NCI-H1092 (cell line): ENCODE measurements at places on chromosomes 3 and 15.

GRCh38 chr3:130900959-130901358 lies 7.1 kb downstream of the ATP2C1 start:
- DNase-seq = no peak

DNA sequence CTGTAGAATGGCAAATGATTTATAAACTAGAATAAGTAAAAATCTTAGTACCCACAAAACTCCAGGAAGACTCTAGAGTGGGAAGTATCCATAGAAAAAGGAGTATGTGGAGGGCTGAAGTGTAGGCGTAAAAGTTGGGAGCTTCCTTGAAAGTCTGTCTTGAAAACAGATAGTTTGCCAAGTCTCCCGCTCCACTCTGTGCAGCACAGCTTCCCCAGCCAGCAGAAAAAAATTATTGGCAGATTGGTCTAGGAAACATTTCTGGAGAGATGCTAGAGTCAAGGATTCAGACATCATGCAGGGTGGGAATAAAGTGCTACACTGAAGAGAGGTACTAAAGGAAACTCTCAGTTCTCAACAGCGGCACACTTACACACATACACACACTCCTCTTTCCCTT lies 53.4 kb upstream of the CD200R1L start:
- no peak for DNase-seq

- DNase-seq = no peak
Measured at GRCh38 chr3:71805199-71805598, 20.3 kb upstream of the PROK2 start.

GRCh38 chr3:106482451-106482850 lies 613.6 kb upstream of the CBLB start:
- DNase-seq = no peak

DNA sequence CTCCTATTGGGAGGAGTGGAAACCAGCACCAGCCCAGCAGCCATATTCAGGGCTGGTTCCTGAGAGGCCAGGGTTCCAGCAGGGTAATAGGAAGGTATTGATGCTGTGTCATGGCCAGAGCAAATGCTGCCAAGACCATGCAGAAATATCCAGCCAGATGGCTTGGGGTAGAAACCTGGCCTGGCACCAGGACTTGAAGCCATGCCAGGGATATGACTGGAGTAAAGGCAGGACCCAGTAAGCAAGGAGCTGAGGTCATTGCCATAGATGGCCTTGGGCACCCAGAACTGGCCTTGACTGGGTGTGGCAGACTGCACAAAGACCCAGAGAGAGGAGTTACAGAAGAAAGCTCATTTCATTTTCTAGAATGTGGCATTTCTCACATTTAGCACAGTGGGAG lies 257.6 kb upstream of the GOLGA6L4 start:
- no peak for DNase-seq

DNA sequence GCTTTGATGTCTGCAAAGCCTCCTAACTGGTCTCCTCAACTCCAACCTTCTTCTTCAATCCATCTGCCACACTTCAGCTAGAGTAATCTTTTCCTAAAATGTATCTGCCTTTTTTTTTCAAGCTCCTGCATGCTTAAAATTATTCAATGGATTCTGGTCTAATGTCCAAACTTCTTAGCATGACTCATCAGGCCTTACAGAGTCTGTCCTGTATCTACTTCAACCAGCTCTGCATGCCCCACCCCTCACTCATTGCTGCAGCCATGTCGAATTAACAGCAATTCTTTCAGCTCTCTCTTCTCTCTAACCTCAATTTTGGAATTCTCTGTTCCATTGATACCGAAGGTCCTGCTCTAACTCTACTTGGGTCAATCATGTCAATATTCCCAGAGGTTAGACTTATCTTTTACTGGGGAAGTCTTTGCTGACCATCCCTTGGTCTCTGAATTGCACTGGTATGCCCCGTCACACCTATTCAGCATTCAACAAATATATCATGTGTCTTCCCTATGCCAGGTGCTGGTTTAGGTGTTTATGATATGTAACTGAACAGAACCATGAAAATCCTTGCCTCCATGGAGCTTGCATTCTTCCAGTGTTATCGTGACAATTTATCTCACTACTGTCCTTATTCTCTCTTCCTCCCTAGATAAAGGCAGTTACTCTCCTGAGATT lies 88.5 kb upstream of the NANOGP8 start:
- DNase-seq = no peak

DNA sequence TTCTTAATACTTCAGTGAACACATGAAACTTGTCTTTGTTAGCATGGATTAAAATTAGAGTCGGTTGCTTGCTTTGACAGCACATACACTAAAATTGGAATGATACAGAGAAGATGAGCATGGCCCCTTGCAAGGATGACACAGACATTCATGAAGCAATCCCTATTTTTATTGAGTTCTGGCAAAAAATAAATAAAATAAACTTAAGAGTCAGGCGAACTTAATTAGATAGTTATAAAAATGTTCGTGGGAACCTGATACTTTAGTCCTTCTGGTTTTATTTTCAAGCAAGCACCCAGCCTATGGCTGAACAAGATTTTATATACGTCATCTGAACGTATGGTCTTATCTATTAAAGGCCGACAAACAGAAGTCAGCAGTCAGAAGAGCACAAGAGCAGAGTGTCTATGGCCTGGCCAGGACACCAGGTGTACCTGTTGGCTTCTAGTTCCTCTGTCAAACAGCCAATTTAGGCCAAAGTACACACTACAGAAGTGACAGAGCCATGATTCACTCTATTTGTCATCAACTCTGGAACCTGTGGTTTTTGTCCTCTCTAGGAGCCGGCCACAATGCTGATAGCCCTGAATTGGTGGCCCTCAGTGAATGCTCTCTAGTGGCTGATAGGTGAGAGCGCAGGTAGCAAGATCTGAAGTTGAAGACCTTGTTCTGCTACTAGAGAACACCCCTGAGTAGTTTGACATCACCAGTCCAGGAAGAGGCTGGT lies 64.3 kb downstream of the LEO1 start:
- DNase-seq = no peak
